ENCODE measurements at places on chromosomes 2 and 18. TPM values are rescaled to one million over a fixed set of nuclear protein-coding genes. Genes with fewer than 3 reads are reported as not detected.

GRCh38 chr2:181891966-181892798 is 652 bp downstream of the ITPRID2 start:
- H3K4me3 ChIP-seq = peak overlapping the region; percentile 87
- no peaks in the 10 kb centered on the region for H3K36me3 ChIP-seq
- H3K4me1 ChIP-seq = no peaks in the 10 kb centered on the region
- no peaks in the 10 kb centered on the region for H3K27me3 ChIP-seq
- H3K27ac ChIP-seq = peak overlapping the region; percentile 96
- peak; percentile 61 for DNase-seq

RGPD4 gene
- not detected for total RNA-seq

GRCh38 chr2:118993392-118993752 is 51.4 kb downstream of the MARCO start:
- DNase-seq = no peak
- no peaks in the 10 kb centered on the region for H3K36me3 ChIP-seq

DNA sequence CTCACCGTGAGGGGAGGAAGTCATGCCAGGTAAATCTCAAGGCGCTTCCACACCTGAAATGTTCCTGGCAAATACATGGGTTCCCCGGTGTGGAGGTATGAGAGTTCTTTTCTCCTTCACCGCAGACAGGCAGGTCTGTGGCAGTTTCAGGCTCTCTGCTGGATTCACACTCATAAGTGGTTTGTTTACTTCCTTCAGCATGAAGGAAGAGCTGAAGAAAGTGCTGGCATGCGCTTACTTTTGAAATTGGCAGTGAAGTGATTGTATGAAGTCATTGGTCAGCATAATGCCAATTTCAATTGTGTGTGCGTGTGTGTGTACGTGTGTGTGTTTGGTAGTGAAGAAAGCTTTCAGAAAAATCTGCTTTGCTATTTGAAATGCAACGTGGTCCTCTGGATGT is 43.4 kb downstream of the RNF144A start:
- no peak overlapping the region for H3K27ac ChIP-seq
- H3K36me3 ChIP-seq = no peaks in the 10 kb centered on the region
- no peak overlapping the region for H3K4me3 ChIP-seq
- H3K27me3 ChIP-seq = no peaks in the 10 kb centered on the region

DNA sequence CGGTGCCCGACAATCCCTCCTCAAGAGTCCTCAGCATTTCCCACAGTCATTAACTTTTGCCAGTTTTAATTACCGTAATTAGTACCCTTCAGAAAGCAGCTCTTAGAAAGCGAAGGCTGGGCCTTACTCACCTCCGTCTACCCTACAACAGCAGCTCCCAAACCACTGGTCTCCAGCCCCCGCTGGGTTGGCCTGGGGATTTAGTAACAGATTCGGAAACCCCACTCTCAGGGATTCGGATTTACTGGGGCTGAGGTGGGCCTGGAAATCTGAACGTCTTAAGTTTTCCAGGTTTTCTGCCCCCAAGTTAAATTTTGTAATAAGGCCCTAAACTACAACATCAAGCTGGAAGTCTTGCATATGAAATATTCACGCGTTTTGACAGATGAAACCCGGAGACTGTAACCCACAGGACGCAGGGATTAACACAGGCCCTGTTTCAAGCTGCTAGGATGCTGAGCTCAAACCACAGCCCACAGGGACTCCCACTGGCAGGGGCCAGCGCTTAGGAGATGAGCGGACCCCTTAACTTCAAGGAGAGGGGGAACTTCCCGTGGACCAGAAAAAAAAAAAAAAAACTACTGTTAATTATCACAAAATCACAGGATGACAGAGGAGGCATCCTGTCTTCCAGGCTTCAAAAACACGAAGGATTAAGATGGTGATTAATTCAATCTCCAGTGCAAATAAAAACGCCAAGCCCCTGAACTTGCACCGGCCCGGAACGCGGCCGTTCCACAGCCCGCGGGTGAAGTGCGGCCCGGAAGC is 985 bp downstream of the ILKAP start:
- no peaks in the 10 kb centered on the region for H3K4me1 ChIP-seq
- H3K27ac ChIP-seq = peak overlapping the region; percentile 98
- H3K36me3 ChIP-seq = no peaks in the 10 kb centered on the region
- peak overlapping the region; percentile 85 for H3K4me3 ChIP-seq
- no peaks in the 10 kb centered on the region for H3K27me3 ChIP-seq

RESP18 gene
- total RNA-seq = not detected

ADAM23 gene
- total RNA-seq = 2.5 TPM

- no peaks in the 10 kb centered on the region for H3K4me1 ChIP-seq
- no peak for DNase-seq
- H3K36me3 ChIP-seq = no peaks in the 10 kb centered on the region
- H3K27ac ChIP-seq = peak overlapping the region; percentile 11
These were observed 18.0 kb upstream of the FAP start for GRCh38 chr2:162261032-162261945.

- no peak overlapping the region for H3K27ac ChIP-seq
- H3K4me3 ChIP-seq = no peak overlapping the region
- H3K27me3 ChIP-seq = no peaks in the 10 kb centered on the region
- peaks cover 26% of the 10 kb centered on the region for H3K4me1 ChIP-seq
- DNase-seq = no peak
These were observed 28.3 kb downstream of the GATA6 start for GRCh38 chr18:22197668-22198067.

ZSWIM2 gene
- total RNA-seq = not detected

GRCh38 chr2:117737846-117738245 is 76.6 kb upstream of the DDX18 start:
- H3K4me1 ChIP-seq = no peaks in the 10 kb centered on the region
- no peaks in the 10 kb centered on the region for H3K36me3 ChIP-seq
- DNase-seq = no peak
